ENCODE measurements at places on chromosomes 3 and 15.

GRCh38 chr3:143291836-143292447, 172.4 kb downstream of the CHST2 start:
- DNase-seq: no peak

DNA sequence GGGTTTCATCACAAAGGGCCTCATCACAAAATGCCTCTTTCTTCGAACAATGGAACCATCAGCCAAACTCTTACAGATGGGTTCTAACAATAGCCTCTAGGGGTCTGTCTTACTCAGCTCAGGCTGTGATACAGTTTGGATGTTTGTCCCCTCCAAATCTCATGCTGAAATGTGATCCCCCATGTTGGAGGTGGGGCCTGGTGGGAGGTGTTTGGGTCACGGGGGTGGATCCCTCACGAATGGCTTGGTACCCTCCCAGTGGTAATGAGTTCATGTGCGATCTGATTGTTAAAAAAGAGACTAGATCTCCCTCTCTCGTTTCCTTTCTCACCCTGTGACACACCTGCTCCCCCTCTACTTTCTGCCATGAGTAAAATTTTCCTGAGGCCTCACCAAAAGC, 47.9 kb upstream of the LIPC start:
- no peak for DNase-seq

DNA sequence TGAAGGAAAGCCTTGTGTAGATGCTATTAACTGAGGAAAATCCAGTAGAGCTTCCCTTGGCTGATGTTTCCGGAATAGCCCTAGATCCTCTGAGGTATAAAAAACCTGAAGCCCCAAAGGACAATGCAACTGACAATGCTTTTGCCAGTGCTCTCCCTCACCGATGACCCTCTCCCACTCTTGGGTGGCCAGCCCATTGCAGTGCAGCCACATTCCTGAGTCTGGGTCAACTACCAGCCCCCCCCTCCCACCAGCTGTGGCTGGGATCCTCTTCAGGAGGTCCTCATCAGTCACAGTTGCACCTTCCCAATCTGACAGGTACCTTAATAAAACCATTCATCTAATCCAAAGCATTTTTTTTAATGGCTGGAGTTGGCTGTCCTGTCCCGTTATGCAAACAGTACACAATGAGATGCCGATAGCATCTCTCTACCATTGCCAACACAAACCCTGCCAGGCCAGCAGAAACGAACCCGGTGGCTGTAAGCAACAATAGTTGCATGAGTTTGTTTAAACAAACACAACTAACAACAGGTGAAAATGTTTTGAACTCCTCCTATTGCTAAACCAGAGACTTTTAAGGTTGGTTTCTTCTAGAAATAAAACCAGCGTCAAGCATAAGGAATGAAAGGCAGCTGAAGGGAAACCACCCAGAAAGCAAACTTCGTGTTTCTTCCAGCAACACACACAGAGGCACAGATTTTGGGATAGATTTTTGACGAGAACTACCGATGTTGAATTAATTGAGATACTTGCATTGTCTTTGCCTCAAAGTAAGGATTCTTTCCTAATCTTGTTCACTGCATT, 128.3 kb upstream of the ARHGEF3 start:
- DNase-seq: no peak

- no peak for DNase-seq
Measured at GRCh38 chr3:50317300-50317699, 5.2 kb downstream of the HYAL2 start.

GRCh38 chr3:35079403-35079802, 559.9 kb upstream of the ARPP21 start:
- DNase-seq: no peak

- DNase-seq: no peak
Measured at GRCh38 chr3:45819543-45819942, 22.4 kb downstream of the LZTFL1 start.

Measured in non-pigmented ciliary epithelial cell (primary cell).